ENCODE measurements at places on chromosomes 5 and 9.
A peak's percentile ranks its signal among the peaks of the same experiment; 100 is the strongest.

DNA sequence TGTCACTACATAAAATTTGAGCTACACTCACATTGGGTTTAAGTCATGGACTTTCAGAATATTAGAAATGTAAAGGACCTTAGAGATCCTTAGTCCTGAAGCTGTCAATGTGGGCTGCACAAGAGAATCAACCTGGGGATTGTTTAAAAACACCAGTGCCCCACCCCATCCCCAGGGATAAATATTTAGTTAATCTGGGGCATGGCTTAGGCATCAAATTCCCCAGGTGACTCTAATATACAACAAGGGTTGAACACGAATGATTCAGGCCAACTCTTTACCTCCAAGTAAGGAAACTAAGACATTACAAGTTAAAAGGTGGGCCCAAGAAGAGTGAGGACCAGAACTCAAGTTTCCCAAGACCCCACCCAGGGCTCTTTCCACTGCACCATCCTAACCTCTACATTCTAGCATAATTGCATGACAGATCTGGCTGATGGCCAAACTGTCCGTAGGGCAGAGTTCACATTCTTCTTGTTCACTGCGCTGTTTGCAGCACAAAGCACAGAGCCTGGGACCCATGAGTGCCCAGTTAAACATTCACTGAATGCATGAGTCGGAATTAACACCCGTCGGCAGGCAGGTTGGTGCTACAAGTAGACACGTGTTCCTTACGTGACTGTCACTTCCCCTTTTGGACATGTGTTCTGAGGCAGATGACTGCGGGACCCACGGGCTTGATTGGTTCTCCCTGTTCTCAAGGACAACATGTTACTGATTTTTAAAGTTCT lies 25.2 kb downstream of the CYFIP2 start:
- DNase-seq: no peak

GRCh38 chr9:127065592-127065991 lies 56.8 kb downstream of the ANGPTL2 start:
- DNase-seq: peak; percentile 81

GRCh38 chr5:19044931-19045695 lies 942.9 kb downstream of the CDH18 start:
- DNase-seq: no peak

- DNase-seq: no peak
These were observed 545.4 kb upstream of the TLE4 start for GRCh38 chr9:79026316-79026715.

GRCh38 chr5:132714456-132715307 lies 22.7 kb downstream of the KIF3A start:
- peak; percentile 8 for DNase-seq

- no peak for DNase-seq
These were observed 225.4 kb downstream of the EBF1 start for GRCh38 chr5:158874343-158874742.

DNA sequence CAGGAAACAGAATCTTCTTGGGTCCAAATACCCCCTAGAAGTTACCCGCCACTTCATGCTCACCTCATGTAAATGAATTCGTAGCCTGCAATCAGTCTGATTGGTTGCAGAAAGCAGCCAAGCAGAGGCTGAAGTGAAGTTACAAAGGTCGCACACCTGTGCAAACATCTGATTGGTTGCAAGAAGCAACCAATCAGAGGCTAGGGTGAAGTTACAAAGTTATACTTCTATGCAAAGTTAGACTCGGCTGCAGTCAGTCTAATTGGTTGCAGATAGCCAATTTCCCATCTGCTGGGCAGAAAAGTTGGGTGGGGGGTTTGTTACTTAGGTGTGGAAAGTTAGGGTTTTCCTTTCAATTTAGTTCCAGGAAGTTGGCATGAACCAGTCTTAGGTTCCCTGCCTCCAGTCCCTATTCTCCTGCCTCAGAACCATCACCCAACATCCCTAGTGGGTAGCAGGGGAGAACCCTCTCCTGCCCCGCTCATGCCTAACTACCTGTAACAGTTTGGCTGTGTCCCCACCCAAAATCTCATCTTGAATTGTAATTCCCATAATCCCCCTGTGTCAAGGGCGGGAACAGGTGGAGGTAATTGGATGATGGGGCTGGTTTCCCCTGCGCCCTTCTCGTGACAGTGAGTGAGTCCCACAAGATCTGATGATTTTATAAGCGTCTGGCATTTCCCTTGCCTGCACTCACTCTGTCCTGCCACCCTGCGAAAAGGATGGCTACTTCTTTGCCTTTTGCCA lies 1.2 kb upstream of the RUSC2 start:
- peak; percentile 25 for DNase-seq

- no peak for DNase-seq
These were observed 35.9 kb downstream of the CEP120 start for GRCh38 chr5:123387313-123387712.

- DNase-seq: peak; percentile 50
These were observed 572 bp downstream of the GNA14 start for GRCh38 chr9:77647267-77648233.

Data from muscle of leg (tissue), 16 donors.